ENCODE measurements at places on chromosomes 3 and 15. TPM values are rescaled to one million over a fixed set of nuclear protein-coding genes. Genes with fewer than 3 reads are reported as not detected.

DNA sequence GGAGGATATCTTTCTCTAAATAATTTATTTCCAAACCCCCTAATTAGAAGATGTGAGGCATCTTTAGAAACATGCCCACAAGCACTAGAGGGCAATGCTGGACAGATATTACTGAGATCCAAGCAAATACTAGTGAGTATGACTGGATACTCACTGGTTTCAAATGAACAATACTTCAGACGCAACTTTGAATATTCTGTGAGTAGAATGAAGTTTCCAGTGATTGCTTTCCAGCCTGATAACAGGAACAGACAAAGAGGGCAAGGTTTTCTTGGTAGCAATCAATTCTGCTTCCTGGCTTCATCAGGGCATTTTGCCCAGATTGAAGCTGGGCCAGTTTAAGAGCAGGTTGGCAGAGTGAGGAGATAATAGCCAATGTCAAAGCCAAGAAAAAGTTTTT is 442.6 kb upstream of the PDZRN3 start:
- no peak for DNase-seq

DNA sequence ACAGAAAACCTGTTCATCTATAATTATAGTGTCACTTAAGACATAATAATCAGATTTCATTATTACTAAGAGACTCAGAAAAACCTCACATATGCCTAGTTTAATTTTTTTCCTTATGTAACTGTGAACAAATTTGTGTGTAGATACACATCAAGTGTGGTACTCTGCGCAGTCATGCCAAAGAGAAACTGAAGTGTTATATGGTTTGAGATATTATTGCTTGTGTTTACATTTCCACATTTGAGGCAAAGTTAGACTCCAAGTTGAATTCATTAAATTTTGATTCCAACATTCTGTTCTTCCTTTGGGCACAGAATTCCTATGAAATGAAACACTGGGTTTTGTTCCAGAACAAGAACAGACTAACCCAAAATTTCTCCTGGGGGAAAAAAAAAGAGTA is 2.2 kb downstream of the MBNL1 start:
- no peak for DNase-seq

DNA sequence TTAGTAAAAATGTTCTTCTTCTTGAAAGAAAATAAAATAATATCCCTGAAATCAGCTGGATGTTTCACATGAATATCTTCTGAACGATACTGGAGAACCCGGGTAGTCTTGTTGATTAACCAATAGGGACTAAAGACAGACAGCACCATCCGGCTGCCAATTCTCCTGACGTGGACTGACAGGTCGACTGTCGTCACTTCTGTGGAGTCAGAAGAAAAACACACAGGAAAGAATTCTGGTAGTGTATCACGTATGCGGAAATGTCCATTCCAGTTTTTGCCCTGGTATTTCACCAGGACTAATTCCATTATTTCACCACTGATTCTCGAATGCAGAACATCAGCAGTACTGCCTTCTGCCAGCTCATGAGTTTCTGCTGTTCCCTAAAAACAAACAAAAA is 144.6 kb downstream of the VPS13C start:
- DNase-seq = no peak

GRCh38 chr3:46519952-46520351 is 22.2 kb downstream of the RTP3 start:
- DNase-seq = no peak

GRCh38 chr3:53375019-53375418 is 27.7 kb upstream of the DCP1A start:
- DNase-seq = peak; percentile 50

GRCh38 chr3:148309390-148310035 is 388.2 kb upstream of the AGTR1 start:
- no peak for DNase-seq

The STARD5 gene
- total RNA-seq = 3.9 TPM

The RHCG gene
- 0.44 TPM for total RNA-seq
